GDM1 (cell line): ENCODE measurements at places on chromosomes 1 and 21.

DNA sequence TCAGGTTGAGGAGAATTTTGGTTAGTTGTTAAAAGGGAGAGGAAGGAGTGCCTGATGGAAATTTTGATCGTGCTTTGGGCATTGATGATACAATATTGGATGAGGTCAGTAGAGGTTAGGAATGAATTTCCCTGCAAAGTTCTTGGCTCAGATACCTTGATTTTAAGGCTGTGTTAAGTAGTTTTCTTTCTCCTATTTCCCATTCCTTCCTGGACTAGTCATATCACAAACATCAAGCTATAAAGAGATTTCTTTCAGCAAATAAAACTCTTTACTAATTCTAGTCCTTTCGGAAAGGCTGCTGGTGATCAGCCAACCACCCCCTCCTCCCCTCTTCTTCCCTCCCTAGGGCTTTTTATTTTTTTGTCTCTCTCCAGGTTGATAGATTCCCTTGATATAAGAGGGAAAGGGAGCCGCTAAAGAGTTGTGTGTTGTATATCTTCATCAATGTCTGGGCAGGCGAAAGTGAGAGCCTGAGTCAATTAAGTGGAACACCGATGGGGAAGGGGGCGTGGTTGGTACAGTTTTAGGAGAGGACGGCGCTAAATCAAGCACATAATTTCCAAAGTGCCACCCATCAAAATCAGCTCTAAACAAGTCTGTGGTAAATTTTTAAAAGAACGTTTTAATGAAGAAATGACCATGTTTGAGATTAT lies 100.1 kb upstream of the PLXNA2 start:
- DNase-seq, result no peak

DNA sequence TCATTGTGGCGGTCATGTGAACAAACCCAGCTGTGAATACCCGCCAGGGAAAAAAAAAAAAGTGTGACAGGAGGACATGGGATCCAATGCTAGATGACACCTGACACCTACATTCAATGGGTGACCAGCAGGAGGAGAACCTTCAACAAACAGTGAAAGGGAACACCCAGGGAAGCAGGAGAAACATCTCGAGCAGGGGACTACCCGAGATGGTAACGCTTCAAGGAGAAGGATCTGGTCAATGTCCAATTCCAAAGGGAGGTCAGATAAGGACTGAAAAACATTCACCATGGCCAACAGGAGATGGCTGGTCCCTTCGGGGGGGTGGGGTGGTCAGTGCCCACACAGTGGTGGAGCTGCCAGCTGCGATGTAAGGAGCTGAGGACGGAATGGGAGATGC lies 46.3 kb downstream of the PTPN14 start:
- no peak for DNase-seq

- DNase-seq, result no peak
Observed at GRCh38 chr21:34128124-34128523, 54.7 kb downstream of the MRPS6 start.

DNA sequence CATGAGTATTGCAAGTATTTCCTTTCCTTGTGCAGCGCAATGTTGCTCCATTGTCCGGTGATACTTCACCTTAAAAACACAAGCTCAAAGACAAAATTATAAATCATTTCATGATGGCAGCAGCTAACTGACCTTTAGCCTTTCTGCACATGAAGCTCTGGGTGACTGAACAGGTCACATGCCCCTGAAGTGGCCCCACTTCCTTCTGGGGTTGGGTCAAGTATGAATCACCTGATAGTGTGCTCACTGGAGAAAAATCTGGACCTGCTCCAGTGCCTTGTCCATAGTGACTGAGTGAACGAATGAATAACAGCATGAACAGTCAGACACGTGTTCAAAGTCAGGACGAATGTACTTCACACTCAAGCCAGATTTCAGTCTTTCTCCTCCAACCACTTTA lies 658.9 kb downstream of the NPHP4 start:
- DNase-seq, result no peak

GRCh38 chr1:14866911-14867612 lies 268.6 kb downstream of the KAZN start:
- DNase-seq, result no peak

DNA sequence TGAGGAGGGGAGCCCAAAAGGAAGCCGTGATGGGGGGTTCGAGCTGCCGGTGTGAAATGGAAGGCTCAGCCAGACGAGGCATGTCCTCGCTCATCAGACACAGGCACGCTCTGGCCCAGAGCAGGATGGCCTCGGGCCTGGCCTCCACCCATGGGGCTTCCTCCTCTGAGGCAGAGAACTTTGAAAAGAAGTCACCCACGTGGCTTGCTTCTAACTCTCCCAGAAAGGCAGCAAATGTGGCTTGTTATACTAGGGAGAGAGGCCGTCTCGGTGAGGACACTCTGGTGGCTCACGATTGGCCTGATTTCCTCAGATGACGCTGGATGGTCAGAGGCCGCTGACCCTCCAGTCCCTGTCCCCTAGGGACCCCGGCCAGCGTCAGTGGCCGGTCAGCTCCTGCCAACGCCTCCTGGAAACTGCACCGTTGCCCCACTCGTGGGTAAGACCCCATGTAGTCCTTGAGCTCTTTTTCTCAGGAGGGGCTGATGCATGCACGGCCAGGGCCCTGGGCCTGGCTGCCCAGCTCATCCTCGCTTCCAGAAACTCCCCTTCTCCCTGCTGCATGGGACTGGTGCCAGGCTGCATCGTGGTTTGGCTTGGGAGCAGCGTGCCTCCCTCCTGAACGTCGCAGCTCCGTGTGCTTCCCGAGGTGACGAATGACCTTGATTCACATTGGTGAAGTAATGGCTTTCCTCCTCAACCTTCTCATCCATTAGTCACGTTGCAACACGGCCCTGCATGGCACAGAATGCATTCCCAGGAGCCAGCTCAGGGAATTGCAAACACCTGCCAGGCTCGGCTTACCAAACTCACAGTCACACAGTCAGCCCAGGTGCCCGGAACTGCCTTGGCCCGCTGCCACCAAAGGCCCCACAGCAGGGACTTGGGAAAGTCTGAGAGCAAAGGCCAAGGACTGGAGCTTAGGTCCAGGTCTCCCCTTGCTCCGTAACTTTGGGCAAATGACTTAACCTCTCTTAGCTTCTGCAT lies 58.8 kb downstream of the TOMM20 start:
- no peak for DNase-seq

GRCh38 chr1:116262995-116263385 lies 110.1 kb upstream of the ATP1A1 start:
- no peak for DNase-seq
